ENCODE measurements at places on chromosomes 1 and 21.

GRCh38 chr21:41828884-41829360 is 50.2 kb downstream of the PRDM15 start:
- DNase-seq: no peak

GRCh38 chr21:28875078-28875477 is 117.6 kb downstream of the LTN1 start:
- DNase-seq: no peak

- DNase-seq: no peak
These were observed 34.5 kb downstream of the LRRN2 start for GRCh38 chr1:204650911-204651570.

DNA sequence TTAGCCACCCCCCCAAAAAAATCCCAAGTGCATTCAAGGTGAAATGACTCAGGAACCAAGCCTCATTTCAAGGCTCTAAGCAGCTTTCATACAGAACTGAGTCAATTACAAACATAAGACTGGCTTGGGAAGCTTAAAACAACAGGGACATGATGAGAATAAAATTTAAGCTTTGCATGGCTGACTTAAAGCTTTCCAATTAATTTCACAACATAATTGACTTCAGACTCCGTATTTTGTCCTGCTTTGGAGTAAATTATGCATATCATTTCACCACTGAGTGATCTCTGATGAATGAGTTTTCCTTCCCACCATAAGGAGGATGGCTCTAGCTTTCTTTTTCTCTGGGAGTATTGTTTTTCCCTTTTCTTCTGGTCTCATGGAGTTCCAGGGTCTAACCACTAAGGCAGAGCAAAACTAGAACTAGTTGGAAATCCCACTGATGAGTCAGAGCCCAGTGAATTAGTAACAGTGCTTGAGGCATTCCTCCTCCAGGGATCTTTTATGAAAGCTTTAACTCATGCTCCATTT is 72.8 kb downstream of the XCL2 start:
- DNase-seq: no peak

DNA sequence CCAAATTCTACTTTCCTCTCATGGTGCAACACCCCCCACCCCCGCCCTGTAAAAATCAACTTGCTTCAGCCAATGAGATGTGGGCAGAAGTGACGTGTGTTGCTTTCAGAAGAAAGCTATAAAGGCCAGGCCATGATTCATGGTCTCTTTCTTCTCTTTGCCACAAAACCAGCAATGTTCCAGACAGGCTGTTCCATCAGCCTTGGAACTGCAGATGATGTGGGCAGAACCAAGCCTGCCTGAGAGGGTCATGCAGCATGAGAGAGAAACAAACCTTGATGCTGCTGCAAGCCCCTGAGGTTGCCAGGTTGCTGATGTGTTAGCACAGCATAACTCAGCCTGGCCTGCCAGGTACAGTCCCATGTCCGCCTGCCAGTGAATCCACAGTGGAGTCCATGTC is 41.8 kb downstream of the MIS18A start:
- no peak for DNase-seq
